NCI-H187 (cell line): ENCODE measurements at places on chromosomes 3 and 15.

GRCh38 chr3:46693892-46694226, 380 bp upstream of the ALS2CL start:
- no peak for DNase-seq

- no peak for DNase-seq
These were observed 31.1 kb downstream of the EXD1 start for GRCh38 chr15:41199470-41199869.

DNA sequence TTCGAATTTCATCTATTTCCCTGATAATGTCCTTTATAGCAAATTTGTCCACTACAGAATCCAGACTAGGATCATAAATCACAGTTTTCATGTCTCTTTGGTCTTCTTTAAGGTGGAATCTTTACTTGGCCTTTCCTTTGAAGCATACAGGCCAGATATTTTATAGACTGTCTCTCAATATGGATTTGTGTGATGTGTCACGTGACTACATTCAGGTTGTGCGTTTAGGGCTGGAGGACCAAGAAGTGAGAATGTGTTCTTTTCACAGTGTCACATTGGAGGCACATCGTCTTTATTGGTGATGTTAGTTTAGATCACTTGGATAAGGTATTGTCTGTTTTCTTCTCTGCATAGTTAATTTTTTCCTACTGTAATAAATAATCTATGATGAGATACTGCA, 232.9 kb downstream of the MEIS2 start:
- DNase-seq = no peak

- DNase-seq = no peak
These were observed 2.4 kb upstream of the KLF13 start for GRCh38 chr15:31324186-31324585.
